ENCODE measurements at places on chromosomes 6 and 20.

DNA sequence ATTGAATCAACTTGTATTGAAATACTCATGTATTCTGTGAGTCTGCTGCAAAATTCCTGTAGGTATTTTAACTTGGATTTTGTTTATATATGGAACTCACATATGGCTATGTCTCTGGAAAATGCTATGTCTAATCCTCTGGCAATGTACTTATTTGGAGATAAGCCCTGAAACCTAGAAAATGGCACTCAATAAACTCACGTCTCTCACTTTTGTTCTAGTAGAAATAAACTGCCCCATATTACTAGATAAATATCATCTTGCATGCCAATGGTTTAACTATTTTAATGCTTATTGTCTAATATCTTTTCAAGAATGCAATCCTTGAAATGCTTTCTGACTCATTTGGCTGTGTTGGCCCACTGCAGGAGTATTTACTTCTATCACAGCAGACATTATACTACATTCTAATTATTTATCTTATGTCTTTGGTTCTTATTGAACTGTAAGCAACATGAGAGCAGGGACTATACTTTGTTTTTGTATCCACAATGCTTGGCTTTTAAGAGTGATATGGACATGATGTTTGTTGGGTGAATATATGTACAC is 292.2 kb upstream of the RSPO3 start:
- no peak for DNase-seq
- no peak overlapping the region for H3K4me3 ChIP-seq
- H3K27ac ChIP-seq, result no peak overlapping the region
- no peaks in the 10 kb centered on the region for H3K4me1 ChIP-seq
- H3K27me3 ChIP-seq, result no peaks in the 10 kb centered on the region
- H3K36me3 ChIP-seq, result no peaks in the 10 kb centered on the region

GRCh38 chr6:162538643-162539064 is 188.9 kb downstream of the PRKN start:
- DNase-seq, result no peak
- no peaks in the 10 kb centered on the region for H3K36me3 ChIP-seq
- H3K4me3 ChIP-seq, result no peak overlapping the region

- no peak overlapping the region for H3K27ac ChIP-seq
- peaks cover 2% of the 10 kb centered on the region for H3K4me1 ChIP-seq
- H3K27me3 ChIP-seq, result no peaks in the 10 kb centered on the region
- DNase-seq, result no peak
- no peak overlapping the region for H3K4me3 ChIP-seq
- no peaks in the 10 kb centered on the region for H3K36me3 ChIP-seq
Measured at GRCh38 chr6:20688710-20689500, 154.6 kb downstream of the CDKAL1 start.

DNA sequence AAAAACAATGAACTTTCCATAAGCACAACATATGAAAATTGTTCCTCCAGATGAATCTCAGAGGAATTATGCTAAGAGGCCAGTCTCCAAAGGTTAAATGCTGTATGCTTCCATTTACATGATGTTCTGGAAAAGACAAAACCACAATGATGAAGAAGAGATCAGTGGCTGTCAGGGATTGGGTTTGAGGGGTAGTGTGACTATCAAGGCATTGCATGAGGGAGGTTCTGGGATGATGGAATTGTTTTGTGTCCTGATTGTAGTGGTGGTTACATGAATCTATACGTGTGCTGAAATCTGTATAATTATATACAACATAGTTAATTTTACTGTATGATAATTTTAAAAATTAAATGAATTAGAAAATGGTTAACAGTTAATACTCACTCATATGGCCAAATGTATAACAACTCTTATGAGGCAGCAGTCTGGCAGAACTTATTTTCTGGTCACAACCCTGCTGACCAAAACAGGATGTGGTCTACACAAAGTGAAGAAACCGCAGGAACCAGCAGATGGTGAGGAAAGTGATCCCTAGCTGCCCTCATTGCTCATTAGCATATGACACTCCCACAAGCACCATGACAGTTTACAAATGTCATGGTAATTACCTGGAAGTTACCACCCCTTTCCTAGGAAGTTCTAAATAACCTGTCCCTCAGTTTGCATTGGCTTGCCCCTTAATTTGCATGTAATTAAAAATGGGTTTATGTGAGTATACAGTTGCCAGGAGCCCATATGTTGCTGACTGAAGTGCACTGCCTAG is 31.9 kb downstream of the NSFL1C start:
- no peak overlapping the region for H3K27ac ChIP-seq
- H3K27me3 ChIP-seq, result no peaks in the 10 kb centered on the region
- peaks cover under 1% of the 10 kb centered on the region for H3K36me3 ChIP-seq

GRCh38 chr6:158160932-158161539 is 7.0 kb downstream of the SERAC1 start:
- H3K27me3 ChIP-seq, result no peaks in the 10 kb centered on the region
- H3K36me3 ChIP-seq, result no peaks in the 10 kb centered on the region
- H3K27ac ChIP-seq, result no peak overlapping the region
- H3K4me3 ChIP-seq, result no peak overlapping the region
- no peak for DNase-seq

- no peak overlapping the region for H3K27ac ChIP-seq
- no peaks in the 10 kb centered on the region for H3K27me3 ChIP-seq
- no peaks in the 10 kb centered on the region for H3K4me1 ChIP-seq
- no peaks in the 10 kb centered on the region for H3K36me3 ChIP-seq
- DNase-seq, result no peak
Measured at GRCh38 chr6:11120271-11121005, 8.9 kb upstream of the ERVFRD-1 start.
